ENCODE measurements at places on chromosomes 12 and 14.
A peak's percentile ranks its signal among the peaks of the same experiment; 100 is the strongest.

- no peak for DNase-seq
These were observed 38.3 kb downstream of the TESC start for GRCh38 chr12:117060929-117061305.

DNA sequence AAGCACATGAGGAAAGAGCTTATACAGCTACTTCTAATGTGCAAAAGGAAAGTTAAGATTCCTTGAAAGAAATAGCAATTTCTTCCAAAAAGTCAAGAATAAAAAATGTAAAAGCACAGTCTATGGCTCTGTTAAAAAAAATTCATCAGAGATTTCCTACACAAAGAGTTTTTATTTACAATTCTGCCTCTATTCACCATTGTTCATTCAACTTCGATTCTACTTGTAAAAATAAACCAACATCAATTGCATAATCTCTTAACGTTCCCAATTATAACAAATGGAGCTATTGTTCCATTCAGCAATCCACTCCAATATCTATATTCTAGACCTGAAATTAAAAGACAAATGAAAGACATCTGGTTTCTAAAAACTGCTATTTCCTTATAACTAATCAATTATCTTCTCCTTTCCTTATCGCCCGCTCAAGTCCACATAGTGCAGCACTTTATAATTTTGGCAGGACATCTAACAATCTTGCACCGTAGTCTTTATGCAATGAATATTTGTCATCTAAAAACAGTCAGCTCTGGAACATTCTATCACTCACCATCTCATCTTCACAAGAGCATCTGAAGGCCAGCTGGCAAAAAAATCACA, 6.2 kb downstream of the EIF2S3B start:
- DNase-seq = no peak

DNA sequence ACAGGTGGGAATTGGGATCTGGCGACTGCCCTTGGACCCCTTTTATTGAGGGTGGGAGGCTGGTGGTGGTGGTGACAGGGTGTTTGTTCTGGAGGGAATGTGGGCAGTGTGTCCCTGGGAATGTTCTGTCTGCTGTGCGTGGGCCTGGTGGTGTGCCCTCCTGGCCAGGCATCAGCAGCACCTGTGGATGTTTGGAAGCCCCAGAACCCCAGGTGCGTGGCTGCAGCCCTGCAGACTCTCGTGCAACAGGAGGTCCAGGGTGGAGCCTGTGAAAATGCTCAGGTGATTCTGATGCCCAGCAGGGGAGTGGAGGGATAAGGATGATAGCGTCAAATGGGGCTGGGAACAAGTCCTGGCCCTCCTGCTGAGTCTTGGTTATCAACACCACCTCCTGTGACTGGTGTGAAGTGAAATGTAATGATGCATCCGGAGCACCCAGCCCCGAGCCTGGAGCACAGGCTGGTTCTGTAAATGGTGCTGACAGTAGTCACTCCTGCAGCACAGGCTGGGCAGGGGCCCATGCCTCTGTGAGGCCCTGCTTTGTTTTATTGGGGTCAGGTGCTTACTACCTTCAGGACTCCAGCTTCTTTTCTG, 176.6 kb downstream of the TSPAN9 start:
- DNase-seq = no peak

GRCh38 chr14:95254288-95254687, 65.4 kb downstream of the CLMN start:
- no peak for DNase-seq

GRCh38 chr14:65499138-65499537, 86.6 kb downstream of the FUT8 start:
- no peak for DNase-seq

GRCh38 chr14:101191101-101191720, 287.7 kb upstream of the RTL1 start:
- no peak for DNase-seq

DNA sequence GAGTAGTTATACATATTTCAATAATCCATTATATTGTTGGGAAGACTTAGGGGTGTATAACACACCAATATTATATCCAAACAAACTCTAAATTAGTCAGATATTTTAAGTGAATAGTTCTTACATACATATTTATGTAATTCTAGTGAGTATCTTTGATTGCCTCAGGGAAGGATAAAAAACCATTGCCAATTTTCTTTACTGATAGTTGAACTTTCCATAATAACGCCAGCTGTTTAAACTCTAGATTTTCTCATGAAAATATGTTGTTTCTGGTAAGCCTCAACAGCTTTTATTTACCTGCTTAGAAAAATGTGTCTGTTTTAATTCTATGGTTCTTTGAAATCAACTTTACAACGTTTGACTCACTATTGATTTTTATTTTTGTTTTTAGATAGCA, 959.6 kb upstream of the NOVA1 start:
- DNase-seq = no peak

DNA sequence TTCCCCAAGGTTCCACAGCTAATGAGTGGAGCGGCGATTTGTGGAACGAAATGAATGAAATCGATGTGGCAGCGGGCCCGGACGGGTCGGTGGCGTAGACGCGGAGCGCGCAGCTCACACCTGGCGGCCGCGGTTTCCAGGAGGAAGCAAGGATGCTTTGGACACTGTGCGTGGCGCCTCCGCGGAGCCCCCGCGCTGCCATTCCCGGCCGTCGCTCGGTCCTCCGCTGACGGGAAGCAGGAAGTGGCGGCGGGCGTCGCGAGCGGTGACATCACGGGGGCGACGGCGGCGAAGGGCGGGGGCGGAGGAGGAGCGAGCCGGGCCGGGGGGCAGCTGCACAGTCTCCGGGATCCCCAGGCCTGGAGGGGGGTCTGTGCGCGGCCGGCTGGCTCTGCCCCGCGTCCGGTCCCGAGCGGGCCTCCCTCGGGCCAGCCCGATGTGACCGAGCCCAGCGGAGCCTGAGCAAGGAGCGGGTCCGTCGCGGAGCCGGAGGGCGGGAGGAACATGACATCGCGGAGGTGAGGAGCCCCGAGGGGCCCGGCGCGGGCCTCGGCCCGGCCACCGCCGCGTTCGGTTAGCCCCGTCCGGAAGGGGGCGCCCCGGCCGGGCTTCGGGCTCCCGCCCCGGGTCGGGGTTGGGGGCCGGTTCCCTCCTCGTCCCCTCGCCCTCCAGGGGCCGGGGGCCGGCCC, at the start of gene PTPN11:
PTPN11 (plus strand) TSS at position 340 of the 689 bp plus-strand sequence; CDS start at position 505, 165 bp downstream.
- DNase-seq = peak; percentile 84

DNA sequence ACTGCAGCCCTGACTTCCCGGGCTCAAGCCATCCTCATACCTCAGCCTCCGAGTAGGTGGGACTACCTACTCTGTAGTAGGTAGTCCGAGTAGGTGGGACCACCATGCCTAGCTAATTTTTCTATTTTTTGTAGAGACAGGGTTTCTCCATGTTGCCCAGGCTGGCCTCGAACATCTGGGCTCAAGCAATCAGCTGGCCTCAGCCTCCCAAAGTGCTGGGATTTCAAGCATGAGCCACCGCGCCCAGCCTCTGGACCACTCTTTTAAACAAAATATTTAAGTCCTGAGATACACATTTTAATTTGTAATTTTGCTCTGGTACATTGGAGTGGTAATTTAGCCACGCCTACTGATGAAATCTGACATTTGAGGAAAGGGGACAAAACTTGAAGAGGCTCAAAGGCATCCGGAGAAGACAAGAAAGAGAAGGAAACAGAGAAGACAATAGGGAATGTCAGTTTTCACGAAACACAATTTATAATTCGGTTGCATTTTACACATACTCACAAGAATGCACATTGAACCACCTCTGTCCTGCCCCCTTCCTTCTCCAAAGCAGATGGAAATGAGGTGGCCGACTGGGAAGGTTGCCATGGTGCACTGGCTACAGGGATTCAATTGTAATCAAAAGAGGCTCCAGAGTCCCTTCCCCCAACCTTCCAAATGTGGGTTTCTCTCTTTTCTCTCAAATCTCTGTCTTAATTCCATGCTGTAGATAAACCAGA, 9.7 kb upstream of the TUBA1A start:
- DNase-seq = no peak

GRCh38 chr12:38544330-38545066, 227.9 kb downstream of the ALG10B start:
- no peak for DNase-seq

- DNase-seq = no peak
These were observed 33.3 kb upstream of the C12orf50 start for GRCh38 chr12:88062474-88062873.

- DNase-seq = no peak
These were observed 29.0 kb downstream of the NRDE2 start for GRCh38 chr14:90302529-90303303.

DNA sequence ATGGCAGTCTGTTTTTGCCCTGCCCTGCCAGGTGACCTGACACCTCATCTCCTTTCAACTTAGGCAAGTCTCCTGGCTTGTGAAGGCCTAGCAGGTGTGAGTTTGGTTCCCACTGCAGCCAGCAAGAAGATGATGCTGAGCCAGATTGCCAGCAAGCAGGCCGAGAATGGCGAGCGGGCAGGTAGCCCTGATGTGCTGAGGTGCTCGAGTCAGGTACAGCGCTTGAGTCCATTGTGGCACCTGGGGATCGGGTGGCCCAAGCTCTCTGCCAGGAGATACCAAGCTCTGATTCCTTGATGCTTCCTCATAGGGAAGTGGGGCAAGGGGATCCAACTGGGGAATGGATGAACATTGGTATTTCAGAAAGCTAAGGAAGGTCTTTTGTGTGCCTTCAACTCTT, 4.1 kb upstream of the CSAD start:
- no peak for DNase-seq

- no peak for DNase-seq
These were observed 1.4 kb upstream of the ABCD2 start for GRCh38 chr12:39620659-39621658.

- no peak for DNase-seq
These were observed 39.9 kb downstream of the MAX start for GRCh38 chr14:65062096-65063075.

DNA sequence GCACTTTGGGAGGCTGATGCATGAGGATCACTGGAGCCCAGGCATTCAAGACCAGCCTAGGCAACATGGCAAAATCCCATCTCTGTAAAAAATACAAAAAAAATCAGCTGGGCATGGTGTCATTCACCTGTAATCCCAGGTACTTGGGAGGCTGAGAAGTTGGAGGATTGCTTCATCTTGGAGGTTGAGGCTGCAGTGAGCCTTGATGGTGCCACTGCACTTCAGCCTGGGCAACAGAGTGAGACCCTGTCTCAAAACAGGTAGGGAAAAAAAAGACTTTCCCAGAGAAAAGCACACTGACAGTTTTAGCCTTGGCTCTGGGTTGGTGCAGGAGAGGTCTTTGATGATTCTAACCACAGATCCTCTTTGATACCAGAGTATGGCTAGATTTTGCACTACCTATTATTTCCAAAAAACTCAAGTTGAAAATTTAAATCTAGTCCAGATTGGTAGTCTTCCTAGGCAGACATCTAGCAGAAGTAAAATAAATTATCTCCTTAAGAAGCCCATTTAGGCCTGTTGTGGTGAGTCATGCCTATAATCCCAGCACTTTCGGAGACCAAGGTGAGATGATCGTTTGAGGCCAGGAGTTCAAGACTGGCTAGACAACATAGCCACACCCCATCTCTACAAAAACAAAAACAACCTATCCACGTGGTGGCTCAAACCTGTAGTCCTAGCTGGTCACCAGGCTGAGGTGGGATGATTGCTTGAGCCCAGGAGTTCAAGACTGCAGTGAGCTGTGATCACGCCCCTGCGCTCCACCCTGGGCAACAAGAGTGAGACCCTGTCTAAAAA, 18.6 kb downstream of the LARP4 start:
- no peak for DNase-seq

DNA sequence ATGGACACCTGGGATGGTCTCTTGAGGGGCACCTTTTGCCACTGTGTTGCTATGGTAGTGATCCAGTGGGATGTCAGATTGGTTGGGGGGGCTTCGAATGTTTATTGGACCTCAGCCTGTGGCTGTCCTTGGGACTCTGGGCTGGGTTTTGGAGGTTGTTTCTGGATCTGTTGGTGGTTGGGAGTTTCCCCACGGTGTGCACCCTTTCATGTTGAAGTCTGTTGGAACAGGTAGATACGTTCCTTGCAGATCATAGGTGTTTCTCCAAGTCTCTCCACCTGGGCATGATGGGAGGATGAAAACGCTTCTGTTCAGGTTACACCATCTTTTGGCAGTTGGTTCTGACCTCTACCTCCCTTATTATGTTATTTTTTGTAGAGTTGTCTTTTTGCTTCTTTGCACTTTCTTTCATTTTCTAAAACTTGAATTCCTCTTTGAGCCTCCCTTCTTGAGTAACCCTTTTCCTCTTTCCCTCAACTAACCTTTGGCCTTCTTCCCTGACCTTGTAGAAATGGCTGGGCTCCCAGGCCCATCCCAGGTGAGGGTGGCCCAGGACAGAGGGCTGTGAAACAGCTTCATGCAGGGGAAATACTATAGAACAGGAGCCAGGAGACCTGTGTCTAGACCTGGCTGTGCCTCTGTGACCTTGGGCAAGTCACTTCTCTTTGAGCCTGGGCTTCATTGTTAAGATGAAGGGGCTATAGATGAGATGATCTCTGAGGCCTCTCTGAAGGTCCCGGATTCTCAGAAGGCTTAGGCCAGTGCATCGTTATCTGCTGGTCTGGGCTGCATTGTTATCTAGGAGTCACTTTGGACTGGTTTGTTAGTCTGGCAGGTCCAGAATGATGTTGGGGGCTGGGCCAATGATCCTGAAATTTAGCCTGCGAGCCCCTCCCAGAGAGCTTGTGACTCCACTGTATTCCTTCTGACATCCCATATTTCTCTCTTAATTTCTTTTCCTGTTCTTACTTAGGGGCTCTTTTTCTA, 2.0 kb downstream of the ATN1 start:
- no peak for DNase-seq

DNA sequence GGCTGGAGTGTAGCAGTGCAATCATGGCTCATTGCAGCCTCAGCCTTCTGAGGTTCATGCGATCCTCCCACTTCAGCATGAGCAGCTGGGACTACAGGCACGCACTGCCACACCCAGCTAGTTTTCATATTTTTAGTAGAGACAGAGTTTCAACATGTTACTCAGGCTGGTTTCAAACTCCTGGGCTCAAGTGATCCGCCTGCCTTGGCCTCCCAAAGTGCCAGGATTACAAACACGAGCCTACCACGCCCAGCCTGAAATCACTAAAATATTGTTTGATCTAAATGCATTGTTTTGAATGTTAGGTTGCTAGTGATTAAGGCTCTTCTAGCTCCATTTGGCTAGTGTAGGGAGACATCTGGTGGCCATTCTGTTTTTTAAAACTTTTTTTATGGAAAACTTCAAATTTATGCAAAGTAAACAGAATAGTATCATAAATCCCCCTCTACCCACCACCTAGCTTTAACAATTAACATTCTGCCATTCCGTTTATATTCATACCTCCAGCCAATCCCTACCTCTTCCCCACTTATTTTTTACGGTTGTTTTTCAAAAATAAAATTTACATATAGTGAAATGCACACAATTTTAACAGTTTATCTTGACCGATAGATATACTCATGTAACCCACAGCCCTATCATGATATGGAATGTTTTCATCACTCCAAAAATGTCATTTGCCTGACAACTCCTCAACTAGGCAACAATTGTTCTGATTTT, 37.8 kb downstream of the MYO1H start:
- DNase-seq = no peak

- DNase-seq = no peak
These were observed 405.9 kb downstream of the TMTC2 start for GRCh38 chr12:83092606-83093005.

DNA sequence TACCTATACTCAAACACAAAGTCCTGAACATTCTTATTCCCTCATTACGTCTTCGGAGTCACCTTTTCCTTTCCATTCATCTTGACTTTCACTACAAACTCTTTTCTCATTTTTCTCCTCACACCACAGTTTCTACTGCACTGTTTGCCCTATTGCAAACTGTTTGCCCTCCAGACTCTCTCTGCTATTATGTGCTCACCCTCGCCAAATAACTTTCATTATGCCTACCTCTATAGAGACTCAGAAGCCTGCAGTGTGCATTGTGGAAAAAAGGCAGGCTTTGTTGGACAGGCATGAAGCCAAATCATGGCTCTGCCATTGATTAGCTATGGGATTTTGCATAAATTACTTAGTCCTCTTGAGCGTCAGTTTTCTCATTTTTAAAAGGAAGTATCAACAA, 246.6 kb upstream of the CCDC196 start:
- DNase-seq = no peak

Data from stimulated activated CD8-positive, alpha-beta memory T cell treated with anti-CD3 and anti-CD28 coated beads, Interleukin-4, amount 100 ng/mL, for 1 hour (primary cell).